ENCODE measurements at places on chromosomes 7 and 10. TPM values are rescaled to one million over a fixed set of nuclear protein-coding genes. Genes with fewer than 3 reads are reported as not detected.

GRCh38 chr7:45525057-45525456 is 49.1 kb upstream of the ADCY1 start:
- no peak for DNase-seq
- no peak overlapping the region for H3K27ac ChIP-seq
- no peaks in the 10 kb centered on the region for H3K4me1 ChIP-seq
- H3K4me3 ChIP-seq = no peak overlapping the region
- H3K36me3 ChIP-seq = no peaks in the 10 kb centered on the region

STK32C gene
- 3.4 TPM for polyA plus RNA-seq

- peak; percentile 73 for DNase-seq
- no peaks in the 10 kb centered on the region for H3K36me3 ChIP-seq
- H3K4me3 ChIP-seq = no peak overlapping the region
- no peaks in the 10 kb centered on the region for H3K4me1 ChIP-seq
- no peak overlapping the region for H3K27ac ChIP-seq
These were observed 33.4 kb downstream of the CPXM2 start for GRCh38 chr10:123858077-123858681.

ATG9B gene
- 1.0 TPM for polyA plus RNA-seq

DNA sequence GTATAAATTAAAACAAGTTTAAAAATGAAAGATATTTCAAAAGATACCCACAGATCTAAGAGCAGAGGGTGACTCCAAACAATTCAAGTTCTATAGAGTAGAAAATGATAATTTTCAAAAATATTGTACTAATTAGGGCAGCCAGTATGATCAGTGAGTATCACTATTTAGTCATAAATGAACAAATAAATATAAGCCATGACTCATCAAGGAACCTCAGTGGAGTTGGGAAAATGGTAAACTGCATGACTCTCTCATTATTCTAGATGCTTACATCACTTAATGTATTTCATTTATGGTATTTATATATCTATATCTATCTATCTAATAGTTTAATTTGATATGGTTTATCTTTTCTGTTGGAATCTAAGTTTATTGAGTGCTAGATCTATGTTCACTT is 94.3 kb downstream of the THSD7A start:
- no peak for DNase-seq
- H3K36me3 ChIP-seq = no peaks in the 10 kb centered on the region
- no peak overlapping the region for H3K4me3 ChIP-seq
- H3K27me3 ChIP-seq = no peaks in the 10 kb centered on the region
- no peaks in the 10 kb centered on the region for H3K4me1 ChIP-seq
- H3K27ac ChIP-seq = no peak overlapping the region

DNA sequence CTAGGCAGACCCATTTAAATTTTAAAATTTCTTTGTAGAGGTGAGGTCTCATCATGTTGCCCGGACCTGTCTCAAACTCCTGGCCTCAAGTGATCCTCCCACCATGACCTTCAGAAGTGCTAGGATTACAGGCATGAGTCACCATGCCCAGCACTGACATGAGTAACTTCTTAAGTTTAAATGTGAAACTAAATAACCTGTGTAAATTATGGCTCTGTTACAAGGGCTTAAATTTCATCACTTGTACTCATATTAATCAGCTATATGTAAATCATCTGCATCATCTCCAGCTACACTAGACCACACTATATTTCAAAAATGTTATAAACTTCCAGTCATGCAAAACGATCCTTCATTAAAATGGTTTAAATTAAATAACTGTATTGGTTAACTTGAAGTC is 56.1 kb downstream of the ATAD1 start:
- no peaks in the 10 kb centered on the region for H3K27me3 ChIP-seq
- no peak overlapping the region for H3K4me3 ChIP-seq
- DNase-seq = peak; percentile 43
- H3K27ac ChIP-seq = no peak overlapping the region

DNA sequence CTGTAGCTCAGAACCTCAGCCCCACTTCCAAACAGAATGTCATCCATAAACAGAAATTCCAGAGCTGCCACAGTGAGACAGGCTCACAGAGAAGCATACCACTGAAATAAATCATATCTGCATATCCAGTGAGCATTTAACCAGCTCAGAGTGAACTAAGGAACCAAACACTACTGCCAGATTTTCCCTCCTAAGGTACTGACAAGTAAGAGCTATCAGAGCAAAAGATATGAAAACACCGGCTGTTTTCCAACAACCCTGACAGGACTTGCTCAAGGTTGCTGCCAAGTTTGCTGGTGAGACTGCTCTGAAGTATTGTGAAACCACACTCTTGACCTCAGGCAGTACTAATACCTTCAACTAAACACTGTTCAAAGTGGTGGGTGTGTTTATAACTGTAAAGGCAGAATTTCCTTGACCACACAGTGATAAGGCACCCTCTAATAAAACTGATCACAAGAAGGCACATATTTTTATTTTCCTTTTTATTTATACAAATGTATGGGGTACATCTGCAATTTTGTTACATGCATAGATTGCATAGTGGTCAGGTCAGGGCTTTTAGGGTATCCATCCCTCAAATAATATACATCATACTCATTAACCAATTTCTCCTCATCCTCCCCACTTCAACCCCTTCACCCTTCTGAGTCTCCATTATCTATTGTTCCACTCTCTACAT is 18.3 kb downstream of the SGMS1 start:
- peaks cover 13% of the 10 kb centered on the region for H3K4me1 ChIP-seq
- DNase-seq = peak; percentile 75
- H3K4me3 ChIP-seq = no peak overlapping the region
- H3K27ac ChIP-seq = peak overlapping the region; percentile 39
- H3K27me3 ChIP-seq = no peaks in the 10 kb centered on the region

DNA sequence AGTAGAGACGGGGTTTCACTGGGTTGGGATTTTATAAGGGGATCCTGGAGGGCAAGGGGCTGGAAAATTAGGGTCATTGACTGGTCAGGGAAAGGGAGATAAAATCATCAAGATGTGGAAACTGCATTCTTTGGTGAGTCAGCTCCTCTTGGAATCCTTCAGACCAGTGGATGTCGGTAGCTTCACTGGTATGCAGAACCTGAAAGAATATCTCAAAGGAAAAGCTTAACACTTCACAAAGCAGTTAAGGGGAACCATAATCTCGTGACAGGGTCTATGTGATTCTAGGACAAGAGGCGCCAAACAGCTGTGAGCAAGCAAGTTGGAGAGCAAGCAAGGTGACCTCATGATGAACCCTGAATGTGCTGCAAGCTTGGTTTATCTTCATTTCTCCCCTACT is 634.7 kb upstream of the AUTS2 start:
- H3K27me3 ChIP-seq = no peaks in the 10 kb centered on the region
- H3K4me1 ChIP-seq = no peaks in the 10 kb centered on the region
- no peak overlapping the region for H3K4me3 ChIP-seq
- DNase-seq = no peak

DNA sequence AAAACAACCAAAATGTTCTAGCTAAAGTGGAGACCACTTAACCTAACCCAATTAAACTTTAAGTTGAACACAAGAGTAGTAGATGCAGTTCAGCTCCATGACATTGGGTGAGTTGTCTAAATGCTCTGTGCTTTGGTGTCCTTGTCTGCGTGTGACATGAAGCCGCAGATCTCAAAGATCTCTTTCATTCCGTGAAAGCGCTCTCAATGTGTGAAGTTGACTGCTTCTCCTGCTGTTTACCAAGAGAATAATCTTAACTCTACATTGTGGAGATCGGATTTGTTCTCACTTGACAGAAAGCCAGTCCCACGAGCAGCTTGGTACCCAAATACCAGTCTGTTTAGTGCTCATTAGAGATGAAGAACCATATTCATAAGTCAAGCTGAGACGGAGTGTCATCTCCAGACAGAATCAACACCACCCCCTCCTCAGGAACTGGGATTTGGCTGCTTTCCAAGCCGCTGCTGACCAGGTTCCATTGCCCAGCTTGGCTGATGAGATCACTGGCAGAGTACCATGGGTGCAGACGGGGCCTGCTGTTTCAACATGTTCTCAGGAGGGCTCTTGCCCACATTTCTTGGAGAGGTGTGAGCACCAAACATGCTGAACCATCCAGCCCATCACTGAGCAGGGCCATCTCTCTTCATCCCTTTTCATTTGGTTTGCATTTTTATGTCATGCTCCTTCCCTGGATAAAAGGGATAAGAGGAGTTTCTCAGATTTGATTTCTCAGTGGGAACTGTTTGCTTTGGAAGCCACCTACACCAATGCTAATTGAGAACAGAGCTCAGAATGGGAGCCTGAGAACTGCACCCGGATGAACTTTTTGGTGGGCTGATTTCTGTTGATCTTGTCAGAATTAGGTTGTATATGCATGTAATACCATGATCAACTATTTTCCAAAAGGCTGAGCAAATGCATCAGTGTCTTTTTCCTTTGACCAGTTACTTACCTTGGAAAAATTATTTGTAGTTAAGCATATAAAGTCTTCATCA is 95.8 kb upstream of the AGBL3 start:
- no peak overlapping the region for H3K27ac ChIP-seq
- H3K4me3 ChIP-seq = peak overlapping the region; percentile 52
- DNase-seq = peak; percentile 11
- H3K4me1 ChIP-seq = no peaks in the 10 kb centered on the region
- no peaks in the 10 kb centered on the region for H3K36me3 ChIP-seq
